ENCODE measurements at places on chromosomes 4 and X.

- no peak for DNase-seq
Observed at GRCh38 chr4:39754309-39754708, 56.4 kb downstream of the UBE2K start.

DNA sequence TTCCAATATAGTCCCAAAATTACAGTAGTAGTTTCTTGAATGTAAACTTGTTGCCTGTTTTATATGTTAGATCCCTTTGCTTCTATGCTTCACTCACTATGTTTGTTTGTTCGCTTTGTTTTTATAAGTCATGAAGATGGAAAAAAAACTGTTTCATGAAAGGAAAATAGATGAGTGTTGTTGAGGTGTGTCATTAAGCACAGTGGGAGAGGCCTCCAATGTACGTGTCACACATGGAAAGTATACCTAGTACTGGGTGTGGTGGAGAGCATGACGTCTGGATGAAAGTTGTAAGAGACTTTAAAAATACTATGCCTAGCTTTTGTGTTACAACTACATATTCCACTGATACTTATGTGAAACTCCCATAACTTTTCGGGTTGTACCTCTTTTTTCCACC lies 28.4 kb downstream of the PLS3 start:
- DNase-seq, result no peak

- no peak for DNase-seq
Observed at GRCh38 chr4:173056710-173057109, 111.9 kb upstream of the GALNT7 start.

DNA sequence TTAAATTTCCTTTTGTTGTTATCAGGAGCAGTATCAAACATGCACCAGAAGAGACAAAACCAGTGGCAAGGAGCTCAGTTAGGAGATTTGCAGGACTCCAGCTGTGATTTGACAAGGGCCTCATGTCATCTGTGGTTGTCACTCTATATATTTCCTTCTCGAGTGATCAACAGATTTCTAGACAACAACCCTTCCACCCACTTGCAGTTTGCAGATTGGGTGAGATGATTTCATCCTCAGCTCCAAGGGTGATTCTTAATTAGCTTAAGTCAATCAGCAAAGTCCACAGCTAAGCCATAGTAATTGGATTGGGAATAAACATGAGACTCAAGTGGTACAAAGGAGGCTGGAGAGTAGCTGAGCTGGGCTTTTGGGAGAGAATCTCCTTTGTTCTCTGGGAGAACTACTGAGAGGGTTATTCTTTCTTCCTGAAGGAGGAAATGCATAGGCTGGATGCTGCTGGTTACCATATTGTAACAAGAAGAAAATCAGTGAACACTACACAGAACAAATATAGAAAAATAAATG lies 192.8 kb downstream of the PPARGC1A start:
- DNase-seq, result no peak

Measured in femur (tissue), 1 donor.